Activated T-cell treated with anti-CD3 and anti-CD28 coated beads, Interleukin-2, amount 50 U/mL, for 24 hours (primary cell): ENCODE measurements at places on chromosomes 5 and 9.

- H3K4me1 ChIP-seq, result no peaks in the 10 kb centered on the region
- H3K27ac ChIP-seq, result no peak overlapping the region
- H3K27me3 ChIP-seq, result no peaks in the 10 kb centered on the region
- DNase-seq, result no peak
- no peak overlapping the region for H3K4me3 ChIP-seq
- no peaks in the 10 kb centered on the region for H3K36me3 ChIP-seq
Measured at GRCh38 chr9:16221366-16221765, 649.1 kb downstream of the BNC2 start.

DNA sequence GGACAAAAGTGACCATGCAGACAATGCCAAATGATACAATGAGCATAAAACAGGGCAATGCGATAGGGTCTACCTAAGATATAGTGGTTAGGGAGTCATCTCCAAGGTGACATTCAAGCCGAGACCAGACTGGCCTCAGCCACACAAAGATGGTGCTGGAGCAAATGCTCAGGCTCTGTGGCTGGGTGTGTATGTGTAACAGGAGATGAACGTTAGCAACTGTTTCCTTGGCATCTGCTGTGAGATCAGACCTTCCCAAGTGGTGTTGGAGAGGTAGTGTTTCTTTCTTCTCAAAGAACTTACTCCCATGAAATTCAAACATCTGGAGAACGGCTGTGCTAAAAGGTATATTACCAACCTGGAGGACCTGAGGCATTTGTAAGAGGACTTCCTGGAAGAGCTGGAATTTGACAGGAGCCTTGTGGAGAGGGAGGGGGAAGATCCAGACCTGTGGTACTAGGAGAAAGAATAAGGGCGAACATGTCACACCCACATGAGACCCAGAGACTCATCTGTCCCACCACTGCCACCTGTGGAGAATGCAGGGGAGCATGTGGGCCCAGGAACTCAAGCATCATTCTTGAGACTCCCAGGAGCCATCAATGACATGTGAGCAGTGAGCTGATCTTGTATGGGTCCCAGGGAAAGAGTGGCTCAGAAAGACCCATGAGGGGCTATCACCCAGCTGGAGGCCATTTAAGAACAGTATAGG is 21.4 kb upstream of the ANXA6 start:
- H3K36me3 ChIP-seq, result peaks cover 46% of the 10 kb centered on the region
- no peak overlapping the region for H3K4me3 ChIP-seq
- H3K27me3 ChIP-seq, result no peaks in the 10 kb centered on the region
- peak overlapping the region; percentile 39 for H3K27ac ChIP-seq
- peaks cover 6% of the 10 kb centered on the region for H3K4me1 ChIP-seq
- peak; percentile 3 for DNase-seq

- H3K4me1 ChIP-seq, result peaks cover 14% of the 10 kb centered on the region
- H3K27ac ChIP-seq, result no peak overlapping the region
- no peaks in the 10 kb centered on the region for H3K36me3 ChIP-seq
- H3K4me3 ChIP-seq, result no peak overlapping the region
- H3K27me3 ChIP-seq, result peaks cover 4% of the 10 kb centered on the region
Measured at GRCh38 chr5:34688015-34688810, 32.1 kb downstream of the RAI14 start.

DNA sequence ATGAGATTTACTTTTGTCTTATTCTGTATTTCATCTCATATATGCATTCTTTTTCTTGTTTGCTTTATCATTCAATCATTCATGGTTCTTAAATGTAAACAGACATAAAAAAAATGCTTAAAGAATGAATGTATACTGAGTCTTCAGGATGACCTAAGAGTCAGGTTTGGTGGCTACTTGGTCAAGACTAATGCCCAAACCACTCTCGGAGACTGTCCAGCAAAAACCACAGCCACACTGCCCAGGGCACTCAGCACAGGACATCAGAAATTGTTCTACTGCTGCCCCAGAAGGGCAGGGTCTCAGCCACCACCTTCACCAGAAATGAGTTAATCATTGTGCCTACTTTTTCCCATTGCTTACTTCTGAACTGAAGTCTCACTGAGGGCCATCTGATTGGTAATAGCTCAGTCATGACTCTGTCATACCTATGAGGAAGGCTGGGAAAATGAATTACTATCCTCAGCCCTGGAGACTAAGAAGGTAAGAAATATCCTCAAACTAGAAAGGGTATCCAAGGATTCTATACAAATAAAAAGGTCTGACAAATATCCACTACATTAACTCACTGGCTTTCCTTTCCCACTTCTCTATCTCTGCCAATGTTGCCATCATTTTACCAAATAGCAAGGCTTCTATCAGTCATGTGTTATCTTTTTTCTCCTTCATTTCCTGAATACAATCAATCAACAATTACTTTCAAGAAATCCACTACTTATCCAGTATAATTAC is 236.1 kb downstream of the CETN3 start:
- no peak for DNase-seq
- H3K4me3 ChIP-seq, result no peak overlapping the region
- no peaks in the 10 kb centered on the region for H3K27me3 ChIP-seq
- no peaks in the 10 kb centered on the region for H3K36me3 ChIP-seq

DNA sequence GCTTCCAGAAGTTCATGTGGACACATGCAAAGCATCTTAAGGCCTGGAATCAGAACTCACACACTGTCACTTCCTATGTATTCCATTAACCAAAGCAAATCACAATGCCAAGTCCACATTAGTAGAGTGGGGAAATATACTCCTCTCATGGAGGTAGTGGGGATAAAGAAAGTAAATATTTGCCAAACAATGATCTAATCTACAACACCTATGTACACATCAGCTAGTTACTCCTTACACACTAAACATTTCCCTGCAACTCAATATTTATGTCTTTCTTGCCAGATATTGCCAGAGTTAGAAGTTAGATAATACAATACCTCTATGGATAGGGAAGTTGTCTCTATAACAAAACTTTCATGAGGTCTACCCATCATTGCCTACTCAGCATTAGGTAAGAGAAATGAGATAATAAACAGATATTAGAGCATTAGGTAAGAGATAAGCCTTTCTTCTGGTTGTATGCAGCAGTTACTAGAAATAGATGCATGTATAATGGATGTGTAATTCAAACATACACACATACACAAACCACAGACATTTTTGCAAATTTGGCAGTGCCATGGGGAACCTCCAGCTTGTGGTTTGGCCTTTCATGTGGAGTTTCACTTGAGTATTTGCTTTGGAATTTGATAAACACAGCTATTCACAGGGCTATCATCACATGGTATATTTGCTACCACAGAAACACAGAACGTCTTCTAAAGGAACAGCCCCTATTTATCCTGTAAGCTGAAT is 196.5 kb downstream of the TLE1 start:
- no peak overlapping the region for H3K4me3 ChIP-seq
- H3K27ac ChIP-seq, result no peak overlapping the region
- no peak for DNase-seq
- no peaks in the 10 kb centered on the region for H3K4me1 ChIP-seq
- no peaks in the 10 kb centered on the region for H3K27me3 ChIP-seq

DNA sequence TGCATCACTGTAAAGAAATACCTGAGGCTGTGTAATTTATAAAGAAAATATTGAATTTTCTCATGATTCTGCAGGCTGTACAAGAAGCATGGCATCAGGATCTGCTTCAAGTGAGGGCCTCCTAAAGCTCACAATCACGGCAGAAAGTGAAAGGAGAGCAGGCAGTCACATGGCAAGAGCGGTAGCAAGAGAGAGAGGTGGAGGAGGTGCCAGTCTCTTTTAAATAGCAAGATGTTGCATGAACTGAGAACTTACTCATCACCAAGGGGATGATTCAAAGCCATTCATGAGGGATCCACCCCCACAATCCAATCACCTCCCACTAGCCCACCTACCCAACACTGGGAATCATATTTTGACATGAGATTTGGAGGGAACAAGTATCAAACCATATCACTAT is 184.5 kb upstream of the PAPPA start:
- H3K4me1 ChIP-seq, result no peaks in the 10 kb centered on the region
- H3K27ac ChIP-seq, result no peak overlapping the region
- no peaks in the 10 kb centered on the region for H3K27me3 ChIP-seq
- no peak for DNase-seq
- H3K4me3 ChIP-seq, result no peak overlapping the region
- no peaks in the 10 kb centered on the region for H3K36me3 ChIP-seq

DNA sequence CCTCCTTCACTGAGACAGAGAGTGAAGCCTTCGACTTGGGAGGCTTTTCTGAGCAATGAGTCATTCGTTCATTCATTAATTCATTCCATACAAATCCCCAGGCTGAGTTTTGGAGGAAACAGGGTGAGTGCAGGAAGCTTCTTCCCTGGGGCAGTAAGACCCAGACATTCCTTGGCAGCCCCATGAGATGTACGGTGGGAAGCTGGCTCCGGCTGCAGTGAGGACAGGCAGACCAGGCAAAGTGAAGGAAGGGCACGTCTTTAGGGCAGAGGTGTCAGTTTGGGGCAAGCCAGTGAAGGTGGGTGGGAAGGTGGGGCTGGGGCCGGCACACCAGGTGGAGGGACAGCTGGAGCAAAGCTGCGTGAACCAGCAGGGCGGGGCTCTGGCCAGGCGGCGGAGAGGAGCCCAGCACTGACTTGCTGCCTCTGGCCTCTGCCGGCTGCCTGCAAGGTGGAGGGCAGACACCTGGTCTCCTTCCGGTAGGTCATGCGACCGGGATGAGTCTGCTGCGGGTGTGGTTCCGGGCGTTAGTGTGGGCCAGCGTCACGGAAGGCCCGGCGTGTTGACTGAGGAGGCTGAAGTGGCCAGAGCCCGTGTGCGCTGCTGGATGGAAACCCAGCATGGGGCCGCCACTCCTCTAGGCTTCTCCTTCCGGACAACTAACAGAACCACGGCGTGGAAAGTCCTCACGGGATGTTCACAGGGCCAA is 16.6 kb downstream of the OLFM1 start:
- no peak overlapping the region for H3K4me3 ChIP-seq
- DNase-seq, result no peak
- H3K36me3 ChIP-seq, result no peaks in the 10 kb centered on the region
- H3K27ac ChIP-seq, result no peak overlapping the region
- H3K27me3 ChIP-seq, result peaks cover 69% of the 10 kb centered on the region

DNA sequence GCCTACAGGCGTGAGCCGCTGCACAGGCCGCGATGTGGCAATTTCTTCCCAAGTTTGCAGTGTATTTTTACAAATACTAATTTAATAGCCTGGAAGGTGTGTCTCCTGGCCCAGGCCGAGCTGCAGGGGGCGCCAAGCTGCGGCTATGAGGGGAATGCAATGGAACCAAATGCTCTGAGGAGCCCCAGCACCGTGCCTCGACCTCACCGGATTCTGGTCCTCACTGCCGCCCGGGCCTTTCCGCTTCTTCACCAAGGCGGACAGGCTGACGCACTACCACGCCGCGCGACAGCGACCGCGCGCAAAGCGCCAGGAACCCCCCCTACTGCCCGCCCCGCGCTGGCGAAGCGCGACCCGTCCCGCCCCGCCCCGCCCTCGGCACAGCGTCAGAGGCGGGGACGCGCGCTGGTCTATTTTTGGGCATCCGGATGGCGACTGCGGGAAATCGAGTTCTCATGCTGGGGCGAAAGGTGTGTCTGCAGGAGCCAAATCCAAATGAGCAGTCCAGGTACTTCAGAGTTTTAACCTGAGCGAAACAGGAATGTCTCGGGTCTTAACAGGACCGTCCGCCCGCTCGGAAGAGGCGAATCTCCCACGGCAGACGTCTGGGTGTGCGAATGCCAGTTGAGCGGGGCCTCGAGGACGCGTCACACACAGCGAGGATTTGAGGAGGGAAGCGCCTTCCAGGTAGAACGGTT is 31.7 kb upstream of the PRXL2C start:
- H3K27me3 ChIP-seq, result peaks cover 6% of the 10 kb centered on the region
- H3K4me1 ChIP-seq, result peaks cover 11% of the 10 kb centered on the region
- no peaks in the 10 kb centered on the region for H3K36me3 ChIP-seq
- peak overlapping the region; percentile 63 for H3K27ac ChIP-seq

DNA sequence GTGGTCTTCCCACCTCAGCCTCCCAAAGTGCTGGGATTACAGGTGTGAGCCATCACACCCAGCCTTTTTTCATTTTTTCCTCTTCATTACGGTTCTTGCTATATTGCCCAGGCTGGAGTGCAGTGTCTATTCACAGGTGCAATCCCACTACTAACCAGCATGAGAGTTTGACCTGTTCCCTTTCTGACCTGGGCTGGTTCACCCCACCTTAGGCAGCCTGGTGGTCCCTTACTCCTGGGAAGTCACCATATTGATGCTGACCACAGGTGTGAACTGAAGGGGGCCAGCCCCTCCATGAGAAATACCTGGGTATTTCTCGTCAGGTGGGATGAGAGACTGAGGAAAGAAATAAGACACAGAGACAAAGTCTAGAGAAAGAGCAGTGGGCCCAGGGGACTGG is 2.4 kb downstream of the PDE6A start:
- H3K4me1 ChIP-seq, result peaks cover 8% of the 10 kb centered on the region
- no peak for DNase-seq
- H3K36me3 ChIP-seq, result no peaks in the 10 kb centered on the region
- H3K27me3 ChIP-seq, result peaks cover 6% of the 10 kb centered on the region

DNA sequence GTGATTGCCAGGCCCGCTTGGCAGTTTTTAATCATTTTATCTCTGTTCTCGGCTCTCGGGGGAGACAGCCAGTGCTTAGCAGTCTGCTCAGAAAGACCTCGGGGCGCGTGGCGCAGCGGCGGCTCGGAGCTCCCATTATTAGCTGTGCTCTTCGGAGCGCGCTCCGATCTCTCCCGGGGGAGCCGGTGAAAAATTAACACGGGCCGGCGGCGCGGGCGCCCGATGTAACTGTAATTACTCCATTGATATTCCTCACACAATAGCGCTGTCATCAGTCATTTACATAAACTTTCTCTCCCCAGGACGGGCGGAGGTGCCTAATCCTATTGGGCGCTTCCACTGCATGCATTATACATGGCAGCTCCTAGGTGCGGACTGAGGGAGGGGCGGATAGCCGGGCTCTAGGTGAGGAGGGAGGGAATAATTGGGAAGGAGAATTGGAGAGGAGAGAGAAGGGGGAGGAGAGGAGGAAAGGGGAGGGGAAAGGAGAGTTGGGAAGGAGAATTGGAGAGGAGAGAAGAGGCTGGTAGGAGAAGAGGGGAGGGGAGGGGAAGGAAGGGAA is 24.9 kb downstream of the LMX1B start:
- DNase-seq, result no peak
- H3K4me3 ChIP-seq, result no peak overlapping the region
- H3K27me3 ChIP-seq, result peaks cover 80% of the 10 kb centered on the region
- H3K4me1 ChIP-seq, result peaks cover 4% of the 10 kb centered on the region

DNA sequence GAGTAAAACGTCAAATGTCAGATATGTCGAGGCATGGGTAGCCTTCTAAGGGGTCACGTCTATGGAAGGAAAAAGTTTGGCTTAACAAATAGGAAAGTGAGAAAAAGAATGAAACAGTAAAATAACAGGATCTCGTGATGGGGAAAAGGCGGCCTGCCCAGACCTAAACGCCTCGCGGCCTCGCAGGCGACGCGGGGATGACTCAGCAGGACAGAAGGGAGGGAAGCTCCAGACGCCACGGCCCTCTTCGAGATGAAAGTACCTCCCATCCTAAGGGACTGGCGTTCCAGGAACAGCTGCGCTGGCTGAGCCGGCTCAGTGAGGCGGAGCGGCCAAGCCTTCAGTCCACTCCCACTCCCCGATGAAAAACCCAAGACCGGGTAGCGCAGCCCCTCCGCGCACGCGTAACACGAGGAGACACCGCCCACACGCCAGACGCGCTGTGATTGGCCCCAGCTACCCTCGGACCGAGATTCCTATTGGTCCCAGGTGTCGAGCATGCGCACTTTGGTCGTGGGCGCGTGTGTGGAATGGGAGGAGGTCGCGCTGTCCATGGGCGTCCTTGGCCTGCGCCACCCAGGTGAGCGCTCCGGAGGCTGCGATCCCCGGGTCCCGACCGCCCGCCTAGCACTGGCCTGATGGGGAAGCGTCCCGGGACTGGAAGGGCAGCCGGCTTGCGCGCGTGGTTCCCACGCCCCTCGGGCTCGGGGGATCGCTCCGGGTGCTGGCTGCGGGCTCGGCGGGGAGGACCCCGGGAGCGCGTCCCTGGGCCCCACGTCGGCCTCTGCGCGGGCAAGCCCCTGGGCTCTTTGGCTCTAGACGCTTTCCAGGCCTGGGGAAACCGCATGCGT is 588.5 kb downstream of the MTRR start:
- H3K36me3 ChIP-seq, result peaks cover 22% of the 10 kb centered on the region
- peak overlapping the region; percentile 82 for H3K4me3 ChIP-seq
- no peaks in the 10 kb centered on the region for H3K27me3 ChIP-seq
- peak overlapping the region; percentile 83 for H3K27ac ChIP-seq
